ENCODE measurements at places on chromosomes 12 and 14. TPM values are rescaled to one million over a fixed set of nuclear protein-coding genes. Genes with fewer than 3 reads are reported as not detected.

SLCO1C1 gene
- 1.6 TPM for total RNA-seq

DYRK4 gene
- 31.1 TPM for total RNA-seq

CELA1 gene
- total RNA-seq = not detected

CLEC2A gene
- not detected for total RNA-seq

NCAPD2 gene
- 10.6 TPM for total RNA-seq

HCAR2 gene
- not detected for total RNA-seq

ASCL1 gene
- total RNA-seq = not detected

TROAP gene
- 6.4 TPM for total RNA-seq

GLI1 gene
- total RNA-seq = 1.3 TPM

PRR4 gene
- not detected for total RNA-seq

NTS gene
- 0.68 TPM for total RNA-seq

NDRG2 gene
- 279 TPM for total RNA-seq

NR1H4 gene
- total RNA-seq = not detected

TMEM63C gene
- 0.48 TPM for total RNA-seq

OAS1 gene
- 20.7 TPM for total RNA-seq

CDKL1 gene
- total RNA-seq = 3.0 TPM

Data from heart left ventricle (tissue), 16 donors.